ENCODE measurements at places on chromosomes 5 and 9.
A peak's percentile ranks its signal among the peaks of the same experiment; 100 is the strongest.

DNA sequence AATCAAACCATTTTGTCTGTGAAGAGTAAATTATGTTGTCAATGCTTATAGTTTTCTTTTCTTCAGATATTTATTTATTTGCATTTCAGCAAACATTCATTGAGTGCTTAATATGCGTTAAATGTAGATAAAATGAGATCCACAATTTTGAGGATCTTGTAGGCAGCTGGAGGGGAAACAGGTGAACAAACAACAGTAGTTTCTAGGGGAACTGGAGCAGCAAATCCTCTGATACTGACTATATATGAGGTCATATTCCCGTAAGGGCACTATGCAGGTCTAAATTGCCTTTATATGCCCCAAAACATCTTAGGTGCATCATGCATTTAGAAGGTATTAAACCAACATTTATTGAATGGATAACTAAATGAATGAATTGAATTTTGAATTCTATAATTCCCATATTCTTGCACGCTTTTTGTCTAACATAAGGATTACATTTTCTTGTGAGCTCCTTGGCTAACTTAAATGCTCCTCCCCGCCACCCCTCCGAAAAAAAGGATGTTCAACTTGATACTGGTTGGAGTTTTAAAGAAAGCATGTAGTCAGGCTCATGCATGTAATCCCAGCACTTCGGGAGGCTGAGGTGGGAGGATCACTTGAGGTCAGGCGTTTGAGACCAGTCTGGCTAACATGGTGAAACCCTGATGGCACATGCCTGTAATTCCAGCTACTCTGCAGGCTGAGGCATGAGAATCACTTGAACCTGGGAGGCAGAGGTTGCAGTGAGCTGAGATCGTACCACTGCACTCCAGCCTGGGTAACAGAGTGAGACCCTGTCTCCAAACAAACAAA, 299.8 kb downstream of the TMEM38B start:
- DNase-seq = no peak

DNA sequence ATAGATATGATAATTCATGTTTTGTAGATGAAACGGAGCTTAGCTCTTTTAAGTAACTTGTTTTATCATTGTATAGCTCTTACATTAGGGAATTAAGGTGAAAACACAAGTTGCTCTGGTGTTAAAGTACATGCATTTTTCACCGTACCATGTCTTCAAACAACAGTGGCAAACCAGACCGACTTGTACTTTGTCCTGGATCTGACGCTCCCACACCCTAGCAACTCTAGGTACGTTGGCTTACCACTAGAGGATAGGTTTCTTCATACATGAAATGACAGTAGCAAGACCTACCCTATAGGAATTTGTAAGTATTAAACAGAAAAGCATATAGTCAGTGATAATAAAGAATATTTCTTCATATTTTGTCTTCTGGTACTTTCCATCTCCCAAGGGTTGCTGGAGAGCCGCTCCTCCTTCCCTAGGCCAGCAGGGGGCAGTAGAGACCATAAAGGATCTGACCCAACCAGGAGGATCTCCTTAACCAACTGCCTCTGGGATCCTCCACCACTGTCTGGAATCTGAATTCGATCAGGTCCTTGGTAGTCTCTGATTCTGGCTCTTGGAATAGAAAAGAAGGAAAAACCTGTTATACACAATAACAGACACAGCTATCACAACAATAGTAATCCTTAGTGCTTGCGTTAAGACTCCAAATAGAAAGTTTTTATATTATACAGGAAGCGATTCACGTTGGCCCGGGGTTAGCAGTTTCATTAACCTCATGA, 136.7 kb downstream of the CAVIN4 start:
- no peak for DNase-seq

- no peak for DNase-seq
Measured at GRCh38 chr5:124027441-124027840, 515.5 kb downstream of the CSNK1G3 start.

GRCh38 chr9:93952784-93953495, 2.2 kb downstream of the BARX1 start:
- DNase-seq = no peak

DNA sequence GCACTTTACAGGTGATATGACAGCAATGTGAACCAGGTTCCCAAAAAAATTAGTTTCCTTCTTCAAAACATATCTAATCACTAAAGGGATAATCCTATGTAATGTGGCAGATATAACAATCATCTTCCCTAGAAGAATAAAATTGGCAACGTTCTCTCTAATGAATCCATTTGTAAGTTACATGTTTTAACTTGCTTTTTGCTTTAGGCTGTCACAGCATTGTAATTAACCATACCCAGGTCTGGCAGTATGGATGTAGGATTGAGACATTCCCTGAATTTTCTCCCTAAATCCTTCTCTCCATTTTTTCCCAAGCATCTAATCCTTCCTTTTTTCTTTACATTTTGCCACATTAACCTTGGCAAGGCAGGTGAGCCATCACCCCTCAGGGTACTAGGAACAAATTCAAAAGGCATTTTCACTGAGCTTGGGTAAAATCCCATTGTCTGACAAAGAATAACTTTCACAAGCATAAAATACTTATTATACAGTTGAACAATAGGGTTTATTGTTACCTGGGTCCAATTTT, 548.3 kb downstream of the SEMA5A start:
- DNase-seq = no peak

GRCh38 chr5:143469125-143469524, 65.6 kb upstream of the NR3C1 start:
- no peak for DNase-seq

GRCh38 chr5:117131048-117131679, 556.5 kb upstream of the SEMA6A start:
- no peak for DNase-seq

GRCh38 chr9:92669527-92669889, 423 bp downstream of the IPPK start:
- peak; percentile 19 for DNase-seq

GRCh38 chr5:13939638-13940037, 4.8 kb downstream of the DNAH5 start:
- no peak for DNase-seq

- DNase-seq = no peak
Measured at GRCh38 chr5:38607930-38608564, 51.6 kb upstream of the LIFR start.

- DNase-seq = no peak
Measured at GRCh38 chr9:82895822-82896110, 167.2 kb downstream of the RASEF start.

GRCh38 chr5:38141665-38142064, 116.7 kb upstream of the EGFLAM start:
- DNase-seq = no peak

- DNase-seq = no peak
Measured at GRCh38 chr5:127886081-127886480, 182.9 kb downstream of the CCDC192 start.

DNA sequence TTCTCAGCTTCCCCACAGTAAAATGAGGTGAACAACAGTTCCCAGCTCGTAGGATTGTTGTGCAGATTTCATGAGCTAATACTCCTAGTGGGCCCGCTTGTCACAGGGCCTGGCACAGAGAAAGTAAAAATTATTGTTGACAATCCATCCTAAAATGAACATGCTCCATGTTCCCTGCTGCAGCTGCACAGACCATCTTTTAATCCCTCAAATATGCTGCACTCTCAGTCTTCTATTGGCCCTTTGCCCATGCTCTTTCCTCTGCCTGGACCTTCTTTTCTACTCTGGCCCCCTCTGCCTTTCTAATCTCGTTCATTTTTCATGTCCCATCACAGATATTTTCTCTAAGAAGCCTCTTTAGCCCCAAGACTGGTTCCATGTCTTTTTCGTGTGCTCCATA, 117.7 kb upstream of the NR3C1 start:
- DNase-seq = no peak

GRCh38 chr5:166959766-166960165, 1331.7 kb upstream of the WWC1 start:
- DNase-seq = no peak

DNA sequence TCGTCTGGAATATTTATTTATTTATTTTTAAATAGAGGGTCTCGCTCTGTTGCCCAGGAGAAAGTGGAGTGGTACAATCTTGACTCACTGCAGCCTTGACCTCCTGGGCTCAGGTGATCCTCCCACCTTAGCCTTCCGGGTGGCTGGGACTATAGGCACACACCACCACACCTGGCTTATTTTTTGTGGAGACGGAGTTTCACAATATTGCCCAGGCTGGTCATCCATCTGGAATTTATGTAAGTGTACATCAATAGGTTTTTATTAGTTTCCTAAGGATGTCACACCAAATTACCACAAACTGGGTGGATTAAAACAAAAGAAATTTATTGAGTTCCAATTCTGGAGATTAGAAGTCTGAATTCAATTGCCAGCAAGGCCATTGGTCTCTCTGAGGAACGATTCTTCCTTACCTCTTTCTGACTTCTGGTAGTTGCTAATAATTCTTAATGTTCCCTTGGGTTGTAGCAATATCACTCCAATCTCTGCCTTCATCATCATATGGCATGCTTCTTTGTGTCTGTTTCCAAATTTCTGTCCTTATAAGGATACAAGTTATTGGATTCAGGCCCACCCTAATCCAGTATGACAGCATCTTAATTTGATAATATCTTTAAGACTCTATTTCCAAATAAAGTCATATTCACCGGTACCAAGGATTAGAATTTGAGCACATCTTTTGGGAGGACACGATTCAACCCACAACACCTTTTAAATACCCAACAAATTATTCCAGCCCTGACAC, 16.3 kb upstream of the RAD23B start:
- DNase-seq = no peak

Measured in stimulated activated CD8-positive, alpha-beta memory T cell treated with anti-CD3 and anti-CD28 coated beads, Interleukin-12 subunit alpha, Interleukin-12 subunit beta, amount 100 ng/mL, for 4 hours (primary cell).